Activated CD8-positive, alpha-beta memory T cell treated with anti-CD3 and anti-CD28 coated beads, Interleukin-2, amount 10 ng/mL, durations not matched to agents 7 days and 5 days (primary cell): ENCODE measurements at places on chromosomes 12 and 14.

DNA sequence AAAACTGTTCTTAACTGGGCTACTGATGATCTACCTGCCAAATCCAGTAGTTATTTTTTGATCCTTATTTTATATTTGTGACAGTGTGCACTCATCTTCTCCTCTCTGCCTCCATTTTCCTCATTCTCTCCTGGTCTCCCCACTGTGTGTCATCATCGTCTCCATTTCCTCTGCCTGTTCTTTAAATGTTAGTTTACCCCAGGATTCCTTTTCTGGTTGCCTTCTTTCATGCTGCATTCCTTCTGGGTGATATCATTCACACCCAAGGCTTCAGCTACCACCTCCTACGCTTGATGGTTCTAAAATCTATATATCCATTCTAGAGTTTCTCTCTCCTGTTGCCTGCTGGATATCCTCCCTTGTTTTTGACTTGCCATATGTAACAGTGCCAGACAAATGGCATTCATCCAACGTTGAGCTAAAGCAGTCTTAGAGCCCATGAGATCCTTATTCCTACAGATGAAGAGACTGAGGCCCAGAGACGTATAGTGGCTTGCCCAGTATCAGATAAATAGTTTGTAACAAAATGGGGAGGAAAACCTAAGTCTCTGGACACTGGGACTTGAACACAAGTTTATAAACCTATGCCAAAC lies 109.5 kb downstream of the DIP2B start:
- H3K4me3 ChIP-seq = no peak overlapping the region
- DNase-seq = no peak
- H3K36me3 ChIP-seq = no peaks in the 10 kb centered on the region
- H3K27me3 ChIP-seq = no peaks in the 10 kb centered on the region

GRCh38 chr14:74658535-74659131 lies 46.6 kb upstream of the LTBP2 start:
- no peak for DNase-seq
- H3K27me3 ChIP-seq = no peaks in the 10 kb centered on the region
- H3K4me3 ChIP-seq = no peak overlapping the region

DNA sequence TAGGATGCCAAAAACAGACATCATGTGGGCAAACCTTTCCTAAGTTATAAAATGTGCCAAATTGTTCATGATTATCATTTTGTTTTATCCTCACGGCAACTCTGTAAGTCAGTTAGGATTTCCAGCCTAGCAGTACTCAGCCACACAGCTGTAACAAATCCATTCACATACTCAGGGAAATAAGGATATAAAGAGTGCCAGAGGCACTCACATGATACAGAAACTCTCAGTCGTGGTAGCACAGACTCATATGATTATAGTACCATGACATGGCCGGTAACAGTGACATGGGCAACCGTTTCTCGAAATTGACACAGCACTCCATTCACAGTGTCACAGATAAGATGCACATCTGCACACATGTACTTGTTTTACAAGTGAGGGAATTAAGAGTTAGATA lies 344.2 kb downstream of the LRIG3 start:
- DNase-seq = no peak
- H3K36me3 ChIP-seq = peaks cover 2% of the 10 kb centered on the region
- H3K27me3 ChIP-seq = no peaks in the 10 kb centered on the region

GRCh38 chr14:25788252-25788651 lies 738.3 kb upstream of the STXBP6 start:
- no peak overlapping the region for H3K4me3 ChIP-seq
- H3K27me3 ChIP-seq = no peaks in the 10 kb centered on the region
- H3K27ac ChIP-seq = no peak overlapping the region
- no peaks in the 10 kb centered on the region for H3K36me3 ChIP-seq

DNA sequence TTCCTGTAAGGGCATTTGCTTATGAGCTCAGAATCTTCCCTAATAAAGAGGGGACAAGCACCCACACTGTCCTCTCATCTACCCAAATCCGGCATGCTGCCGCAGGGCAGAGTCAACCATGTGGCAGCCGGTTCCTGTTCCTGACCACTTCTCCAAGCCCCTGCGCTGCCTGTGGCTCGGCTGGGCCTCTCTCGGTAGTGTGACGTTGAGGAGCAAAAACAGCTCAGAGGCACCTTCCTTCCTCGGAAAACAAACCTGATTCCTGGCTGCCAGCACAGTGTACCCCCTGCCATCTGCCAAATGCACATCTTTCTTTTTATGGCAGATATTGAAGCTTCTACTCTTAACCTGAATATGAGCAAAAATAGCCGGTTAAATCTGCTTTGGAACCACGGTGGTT lies 50.5 kb downstream of the CFAP251 start:
- no peak for DNase-seq
- no peak overlapping the region for H3K27ac ChIP-seq
- H3K27me3 ChIP-seq = peaks cover 3% of the 10 kb centered on the region
- no peak overlapping the region for H3K4me3 ChIP-seq
- H3K4me1 ChIP-seq = no peaks in the 10 kb centered on the region

DNA sequence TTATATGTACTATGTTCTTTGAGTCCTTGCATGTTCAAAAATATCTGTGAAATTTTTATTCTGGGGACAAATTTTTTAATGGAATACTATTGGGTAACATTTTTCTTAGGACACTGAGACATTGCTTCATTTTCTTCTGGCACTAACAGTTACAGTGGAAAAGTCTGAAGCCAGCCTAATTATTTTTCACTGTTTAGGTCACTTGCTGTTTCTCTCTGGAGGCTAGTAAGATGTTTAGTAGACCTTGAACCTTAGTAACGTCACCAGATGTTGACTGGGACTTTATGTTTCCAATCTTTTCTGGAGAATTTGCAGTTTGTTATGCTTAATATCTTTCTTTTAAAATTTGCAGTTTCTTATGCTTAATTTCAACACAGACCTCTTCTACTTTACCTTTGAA lies 12.3 kb upstream of the EPYC start:
- H3K4me3 ChIP-seq = no peak overlapping the region
- H3K27me3 ChIP-seq = peaks cover 23% of the 10 kb centered on the region
- no peaks in the 10 kb centered on the region for H3K4me1 ChIP-seq
- H3K27ac ChIP-seq = no peak overlapping the region
